ENCODE measurements at places on chromosomes 12 and 14.

DNA sequence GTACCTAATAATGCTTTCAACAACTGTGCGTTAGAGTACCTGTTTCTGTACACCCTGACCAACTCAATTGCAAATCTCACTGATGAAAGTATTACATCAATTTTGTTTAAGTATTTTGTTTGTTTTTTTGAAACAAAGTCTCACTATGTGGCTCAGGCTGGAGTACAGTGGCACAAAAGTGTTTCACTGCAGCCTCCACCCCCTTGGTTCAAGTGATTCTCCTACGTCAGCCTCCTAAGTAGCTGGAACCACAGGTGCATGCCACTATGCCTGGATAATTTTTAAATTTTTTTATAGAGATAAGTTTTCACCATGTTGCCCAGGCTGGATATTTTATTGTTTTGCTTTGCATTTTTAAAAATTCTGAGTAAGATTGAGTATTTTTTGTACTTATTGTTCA, 46.7 kb downstream of the YEATS4 start:
- no peak for DNase-seq

- DNase-seq, result no peak
Measured at GRCh38 chr14:74569806-74570591, 42.0 kb downstream of the LTBP2 start.

DNA sequence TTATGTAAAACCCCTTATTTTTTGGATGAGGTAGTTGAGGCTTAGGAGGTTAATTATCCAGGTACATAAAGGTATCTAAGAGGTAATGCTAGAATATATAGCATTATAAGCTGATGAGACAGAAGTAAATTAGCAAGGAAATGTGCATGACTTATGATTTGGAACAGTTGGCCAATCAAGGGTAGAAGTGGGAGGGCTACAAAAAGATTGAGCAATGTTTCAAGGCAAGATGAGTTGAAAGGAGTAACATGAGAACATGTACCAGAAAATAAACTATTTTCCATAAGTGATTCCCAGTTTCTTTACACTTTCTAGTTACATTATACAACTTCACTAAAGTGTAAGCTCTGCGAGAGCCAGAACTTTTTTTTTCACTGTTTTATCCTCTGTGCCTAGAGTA, 290.9 kb downstream of the LRIG3 start:
- no peak for DNase-seq

GRCh38 chr12:132502149-132502881, 12.4 kb downstream of the FBRSL1 start:
- no peak for DNase-seq

DNA sequence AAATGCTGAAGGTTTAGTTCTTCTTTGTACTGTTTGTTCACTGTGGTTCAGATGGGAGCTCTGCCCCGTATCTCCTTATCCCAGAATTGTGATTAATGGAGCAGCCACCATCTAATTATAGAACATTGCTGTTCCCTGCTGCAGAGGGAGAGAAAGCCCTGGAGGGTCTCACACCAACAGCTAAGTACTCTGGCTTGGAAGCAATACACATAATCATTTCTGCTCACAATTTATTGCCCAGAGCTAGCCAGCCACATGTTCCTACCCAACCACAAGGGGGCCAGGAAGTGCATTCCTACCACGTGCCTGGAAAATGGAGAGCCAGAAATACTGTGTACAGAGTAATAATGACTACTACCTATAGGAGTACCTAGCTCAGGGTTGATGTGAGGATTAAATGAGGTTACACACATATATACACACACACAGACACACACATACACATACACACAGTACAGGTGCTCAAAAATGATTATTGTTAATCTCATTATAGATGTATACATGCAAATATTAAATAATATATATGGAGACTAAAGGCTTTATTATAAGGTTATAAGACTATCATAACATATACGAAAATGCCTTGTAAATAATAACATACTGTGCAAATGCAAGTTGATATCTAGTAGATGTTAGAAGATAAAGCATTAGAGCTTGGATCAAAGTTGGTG, 22.3 kb downstream of the MSRB3 start:
- no peak for DNase-seq

GRCh38 chr12:47828976-47829482, 9.3 kb upstream of the HDAC7 start:
- no peak for DNase-seq

DNA sequence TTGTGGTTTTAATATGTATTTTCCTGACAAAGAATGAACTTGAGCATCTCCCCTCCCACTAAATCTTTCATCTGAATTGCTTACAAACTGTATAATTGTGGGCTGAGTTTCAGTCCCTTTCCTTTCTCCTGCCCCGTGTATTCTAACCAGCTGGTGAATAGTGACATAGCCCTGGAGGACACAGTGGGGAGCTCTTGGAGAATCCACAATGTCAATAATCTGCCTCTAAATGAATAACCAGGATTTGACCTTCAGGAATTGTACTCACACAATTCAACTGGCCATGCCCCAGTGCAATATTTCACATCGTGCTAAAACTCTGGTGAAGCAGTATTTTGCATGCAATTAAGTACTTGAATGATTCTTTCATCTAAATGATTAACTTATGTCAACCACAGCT, 177.2 kb downstream of the C12orf42 start:
- DNase-seq, result no peak

DNA sequence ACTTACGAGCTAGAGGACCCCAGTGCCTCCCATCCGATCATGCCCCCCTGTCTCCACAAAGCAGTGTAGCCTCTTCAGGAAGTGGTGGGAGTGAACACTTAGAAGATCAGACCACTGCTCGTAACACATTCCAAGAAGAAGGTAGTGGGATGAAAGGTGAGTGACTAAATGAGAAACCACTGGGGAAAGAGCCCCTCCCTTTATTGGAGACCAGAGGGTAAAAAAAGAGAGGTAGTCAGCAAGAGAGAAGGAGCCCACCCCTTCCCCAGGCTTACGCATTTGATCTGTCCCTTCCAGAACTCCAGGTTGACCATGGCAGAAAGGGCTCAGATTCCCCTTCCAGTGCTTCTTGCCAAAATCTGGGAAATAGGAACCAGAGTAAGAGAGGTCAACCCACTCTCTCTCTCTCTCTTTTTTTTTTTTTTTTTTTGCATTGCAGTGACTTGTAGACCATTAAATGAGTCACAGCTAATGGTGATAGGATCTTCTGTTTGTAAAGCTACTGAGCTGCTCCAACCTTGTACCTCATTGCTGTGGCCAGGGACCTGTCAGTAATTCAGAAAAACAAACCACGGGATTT, 165.4 kb downstream of the GCH1 start:
- no peak for DNase-seq
